ENCODE measurements at places on chromosomes 1 and 21. TPM values are rescaled to one million over a fixed set of nuclear protein-coding genes. Genes with fewer than 3 reads are reported as not detected.

Gene DMRTA2
- total RNA-seq: not detected

Gene IFI16
- total RNA-seq: 29.4 TPM

Gene S100A9
- 53.4 TPM for total RNA-seq

Gene DMBX1
- not detected for total RNA-seq

Gene PPCS
- 37.7 TPM for total RNA-seq

Gene OR10Z1
- total RNA-seq: not detected

DNA sequence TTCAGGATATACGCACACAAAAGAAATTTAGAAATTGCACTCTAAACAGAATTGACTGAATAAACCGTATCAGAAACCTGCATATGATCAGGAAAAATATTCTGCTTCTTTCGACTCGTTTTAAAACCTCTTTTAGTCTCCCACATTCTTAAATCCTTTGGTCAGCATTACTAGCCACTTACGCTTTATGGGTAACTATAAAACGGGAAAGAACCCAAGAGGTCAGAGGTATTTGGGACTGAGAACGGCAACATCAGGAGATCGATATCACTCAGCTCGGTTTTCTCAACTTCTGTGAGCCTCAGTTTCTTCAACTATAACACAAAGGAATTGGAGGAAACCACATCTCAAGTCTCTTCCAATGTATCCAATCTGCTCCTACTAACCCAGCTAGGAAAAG lies 36.4 kb upstream of the ANGPTL7 start:
- peaks cover 80% of the 10 kb centered on the region for H3K36me3 ChIP-seq
- H3K27ac ChIP-seq: no peak overlapping the region
- no peaks in the 10 kb centered on the region for H3K27me3 ChIP-seq
- no peak overlapping the region for H3K4me3 ChIP-seq

DNA sequence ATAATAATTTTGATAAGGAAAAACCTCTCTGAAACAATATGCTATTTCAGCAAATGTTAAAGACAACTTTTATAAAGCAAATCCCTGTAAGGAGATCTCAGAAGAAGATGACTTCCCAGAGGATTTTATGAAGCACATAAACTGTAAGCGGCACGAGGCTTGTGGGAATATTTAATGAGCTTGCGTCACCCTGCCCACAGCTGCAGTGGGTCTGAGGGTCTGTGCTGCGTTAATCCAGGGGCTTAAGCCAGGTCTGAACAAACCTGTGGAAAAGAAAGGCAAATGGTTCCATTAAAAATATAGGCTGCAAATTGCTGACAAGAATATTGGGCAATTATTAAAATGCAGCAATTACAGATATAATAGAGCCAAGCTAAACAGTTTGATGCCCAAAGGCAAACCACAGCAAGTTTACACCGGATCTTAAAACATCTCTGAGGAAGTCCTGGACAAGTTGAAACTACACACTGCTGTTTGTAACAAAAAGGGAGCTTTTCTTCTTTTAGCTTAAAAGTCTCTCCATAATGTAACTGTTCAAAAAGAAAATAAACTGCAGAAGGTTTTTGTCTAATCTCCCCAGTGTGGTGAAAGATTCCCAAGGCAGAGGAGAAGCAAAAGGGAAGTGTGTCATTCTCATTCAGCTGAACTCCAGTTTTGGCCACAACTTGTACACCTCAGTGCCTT lies 21.8 kb downstream of the TGFBR3 start:
- H3K4me1 ChIP-seq: peaks cover 16% of the 10 kb centered on the region
- H3K27ac ChIP-seq: no peak overlapping the region
- H3K4me3 ChIP-seq: no peak overlapping the region

DNA sequence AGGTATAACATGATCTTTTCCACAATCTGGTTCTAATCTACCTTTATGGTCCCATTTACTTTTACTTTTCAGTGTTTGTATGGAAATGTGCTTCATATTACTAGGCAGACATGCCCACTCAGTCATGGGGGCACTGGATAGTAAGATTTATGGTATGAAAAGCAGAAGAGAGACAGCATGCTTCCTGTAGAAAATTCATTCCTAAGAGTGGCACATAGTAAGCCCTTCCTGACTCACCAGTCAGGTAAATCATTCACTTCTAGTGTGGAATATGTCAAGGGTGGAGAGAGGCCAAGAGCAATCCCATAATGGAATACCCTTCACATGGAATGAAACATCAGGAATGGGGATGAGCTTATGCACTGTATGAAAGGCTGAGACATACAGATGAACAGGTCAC lies 49.5 kb upstream of the BCL10 start:
- no peaks in the 10 kb centered on the region for H3K27me3 ChIP-seq
- H3K4me3 ChIP-seq: no peak overlapping the region
- DNase-seq: no peak
